Stimulated activated CD8-positive, alpha-beta memory T cell treated with anti-CD3 and anti-CD28 coated beads, Interleukin-4, amount 100 ng/mL, for 1 hour (primary cell): ENCODE measurements at places on chromosomes 2 and 18.

DNA sequence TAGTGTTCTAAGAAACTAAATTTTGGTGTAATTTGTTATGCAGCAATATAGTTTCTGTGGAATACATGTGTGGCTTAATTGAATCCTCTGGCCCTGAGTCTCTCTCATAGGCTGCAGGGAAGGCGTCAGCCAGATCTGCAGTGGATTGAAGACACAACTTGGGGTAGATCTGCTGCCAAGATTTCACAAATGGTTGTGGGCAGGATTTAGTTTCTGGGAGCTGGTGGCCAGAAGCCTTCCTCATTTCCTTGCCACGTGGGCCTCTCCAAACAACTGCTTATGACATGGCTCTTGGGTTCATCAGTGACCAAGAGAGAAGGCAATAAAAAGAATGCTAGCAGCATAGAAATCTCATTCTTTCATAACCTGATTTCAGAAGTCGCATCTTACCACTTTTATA, 28.2 kb downstream of the CCDC102B start:
- no peak for DNase-seq

GRCh38 chr2:24512831-24513230, 21.8 kb downstream of the NCOA1 start:
- no peak for DNase-seq

DNA sequence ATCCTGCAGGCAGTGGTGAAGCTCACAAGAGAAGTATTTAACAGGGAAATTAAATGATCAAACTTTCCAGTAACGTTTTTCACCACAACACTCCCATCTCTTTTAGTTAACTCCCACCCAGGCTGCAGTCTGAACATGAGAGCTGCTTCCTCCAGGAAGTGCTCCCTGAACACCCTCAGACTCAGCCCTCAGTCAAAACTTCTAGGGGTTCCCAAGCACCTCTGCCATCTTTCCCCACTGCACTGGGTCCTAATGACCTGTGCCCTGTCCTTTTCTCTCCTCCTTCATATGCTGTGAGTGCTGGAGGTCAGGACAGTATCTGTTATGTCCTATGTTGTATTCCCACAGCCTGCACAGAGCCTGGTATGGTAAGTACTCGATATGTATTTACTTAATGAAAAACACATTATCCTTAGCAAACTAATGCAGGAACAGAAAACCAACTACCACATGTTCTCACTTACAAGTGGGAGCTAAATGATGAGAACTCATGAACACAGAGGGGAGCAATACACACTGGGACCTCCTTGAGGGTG, 49.2 kb upstream of the ASPRV1 start:
- no peak for DNase-seq

GRCh38 chr2:149828520-149829210, 241.1 kb upstream of the MMADHC start:
- no peak for DNase-seq

DNA sequence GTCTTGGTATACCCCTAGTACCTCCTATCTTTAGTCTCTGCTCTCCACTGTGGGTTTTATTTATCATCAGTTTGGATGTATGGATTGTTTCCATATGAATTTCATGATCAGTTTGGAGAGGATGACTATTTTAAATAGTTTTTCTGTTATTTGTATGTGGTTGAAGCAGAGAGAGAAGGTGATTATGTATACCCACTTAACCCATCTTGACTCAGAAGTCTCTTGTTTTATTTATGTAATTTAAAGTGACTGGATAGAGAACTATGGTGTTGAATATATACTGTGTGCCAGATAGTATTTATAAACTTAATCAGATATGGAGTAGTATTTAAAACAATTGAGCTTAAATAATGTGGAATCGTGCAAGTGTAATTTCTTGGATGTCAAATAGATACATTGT, 39.9 kb downstream of the SMAD4 start:
- no peak for DNase-seq

DNA sequence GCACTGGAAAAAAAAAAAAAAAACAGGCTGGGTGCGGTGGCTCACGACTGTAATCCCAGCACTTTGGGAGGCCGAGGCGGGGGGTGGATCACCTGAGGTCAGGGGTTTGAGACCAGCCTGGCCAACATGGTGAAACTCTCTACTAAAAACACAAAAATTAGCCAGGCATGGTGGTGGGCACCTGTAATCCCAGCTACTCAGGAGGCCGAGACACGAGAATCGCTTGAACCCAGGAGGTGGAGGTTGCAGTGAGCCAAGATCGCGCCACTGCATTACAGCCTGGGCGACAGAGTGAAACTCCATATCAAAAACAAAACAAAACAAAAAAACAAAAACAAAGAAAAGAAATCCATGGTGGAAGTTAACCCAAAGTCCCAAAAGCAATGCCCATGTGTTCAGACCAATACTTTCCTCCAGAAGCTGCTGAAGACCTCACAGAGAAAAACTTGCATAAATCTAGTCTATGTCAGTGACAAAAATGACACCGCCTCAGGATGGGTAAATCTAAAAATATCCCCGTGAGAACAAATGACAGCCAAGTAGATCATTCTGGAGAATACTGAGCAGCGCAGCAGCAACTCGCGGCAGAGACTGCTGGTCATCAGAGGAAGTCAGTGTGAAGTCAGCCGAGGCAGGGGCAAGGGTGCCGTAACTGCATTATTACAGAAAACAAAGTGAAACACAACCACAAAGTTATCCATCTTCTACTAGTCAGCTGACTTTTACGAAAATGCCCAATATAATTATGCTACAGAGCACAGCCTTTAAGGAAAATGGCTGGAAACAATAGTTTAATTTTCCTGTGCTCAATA, 41.0 kb downstream of the LPIN2 start:
- no peak for DNase-seq

- no peak for DNase-seq
These were observed 48.4 kb downstream of the DTNA start for GRCh38 chr18:34758378-34758948.

- no peak for DNase-seq
These were observed 53.1 kb downstream of the LRRTM4 start for GRCh38 chr2:77469106-77469505.

- no peak for DNase-seq
These were observed 19.1 kb upstream of the INO80D start for GRCh38 chr2:206105038-206105437.

- no peak for DNase-seq
These were observed 228.1 kb upstream of the PXDN start for GRCh38 chr2:1972422-1972821.

DNA sequence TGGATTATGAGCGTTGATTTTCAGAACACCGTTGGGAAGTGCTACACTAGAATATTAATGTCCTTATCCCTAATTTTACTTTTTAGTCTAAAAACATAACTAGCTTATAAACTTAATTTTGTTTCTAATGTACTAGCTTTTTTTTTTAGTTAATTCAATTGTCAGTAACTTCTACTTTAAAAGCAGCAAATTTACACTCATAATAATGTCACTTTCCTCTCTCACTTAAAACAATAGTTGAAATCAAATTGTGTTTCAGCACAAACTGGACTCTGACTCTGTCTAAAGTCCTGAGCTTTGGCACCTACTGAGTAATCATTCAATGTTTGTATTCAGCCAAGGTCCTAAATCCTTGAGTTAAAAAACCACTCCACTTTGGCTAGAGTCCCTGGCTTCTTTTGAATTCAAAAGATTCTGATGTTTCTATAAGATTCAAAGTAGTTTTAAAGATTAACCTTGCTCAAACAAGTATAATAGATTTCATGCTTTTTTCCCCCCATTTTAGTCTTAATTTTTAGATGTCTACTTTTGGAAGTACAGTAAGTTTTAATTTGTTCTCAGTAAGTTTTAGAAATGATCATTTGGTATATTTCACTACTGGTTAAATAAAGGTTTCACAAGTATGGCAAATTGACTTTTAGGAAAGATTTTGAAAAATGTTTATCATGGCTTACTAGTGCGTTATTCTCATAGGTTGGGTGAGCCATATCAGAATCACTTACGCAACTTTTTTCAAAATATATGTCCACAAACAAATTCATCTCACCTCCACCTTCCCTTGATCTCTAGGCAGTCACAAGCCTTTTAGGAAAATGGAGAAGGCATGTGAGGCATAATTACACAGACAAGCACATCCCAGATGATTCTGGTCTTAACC, 23.4 kb downstream of the CCNYL1 start:
- DNase-seq, result no peak

GRCh38 chr2:196249860-196250259, 78.5 kb upstream of the STK17B start:
- DNase-seq, result no peak

DNA sequence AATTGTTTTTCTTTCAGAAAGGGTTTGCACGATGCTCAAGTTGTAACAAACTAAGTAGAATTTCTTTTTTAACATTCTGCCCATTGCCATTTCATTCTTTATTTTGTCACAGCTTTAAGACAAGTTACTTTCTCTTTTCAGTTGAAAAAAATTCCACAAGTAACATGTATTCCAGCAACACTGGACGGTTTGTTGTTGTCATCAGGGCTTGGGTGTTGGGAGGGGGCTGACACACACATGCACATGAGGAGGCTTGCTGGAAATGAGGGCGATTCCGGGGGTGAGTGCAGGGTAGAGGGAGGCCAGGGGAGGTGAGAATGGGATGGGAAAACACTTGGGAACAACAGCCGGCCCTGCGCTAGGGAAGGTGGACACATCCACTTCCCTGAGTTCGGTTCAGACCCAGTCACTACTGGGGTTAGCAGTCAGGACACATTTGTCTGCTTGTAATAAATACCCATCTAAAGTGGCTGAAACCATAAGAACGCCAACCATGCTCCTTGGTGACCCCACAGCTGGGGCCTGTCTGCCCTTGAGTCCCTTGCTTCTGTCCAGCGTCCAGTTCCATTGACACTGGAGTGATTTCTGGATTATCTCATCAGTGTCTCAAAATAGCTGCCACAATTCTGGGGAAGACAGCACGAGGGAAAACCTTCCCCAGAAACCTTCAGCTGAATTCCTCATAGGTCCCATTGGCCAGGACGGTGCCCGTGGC, 141.8 kb upstream of the BCL2L11 start:
- DNase-seq, result no peak

- no peak for DNase-seq
These were observed 2.0 kb downstream of the HSPE1 start for GRCh38 chr2:197502201-197502600.

DNA sequence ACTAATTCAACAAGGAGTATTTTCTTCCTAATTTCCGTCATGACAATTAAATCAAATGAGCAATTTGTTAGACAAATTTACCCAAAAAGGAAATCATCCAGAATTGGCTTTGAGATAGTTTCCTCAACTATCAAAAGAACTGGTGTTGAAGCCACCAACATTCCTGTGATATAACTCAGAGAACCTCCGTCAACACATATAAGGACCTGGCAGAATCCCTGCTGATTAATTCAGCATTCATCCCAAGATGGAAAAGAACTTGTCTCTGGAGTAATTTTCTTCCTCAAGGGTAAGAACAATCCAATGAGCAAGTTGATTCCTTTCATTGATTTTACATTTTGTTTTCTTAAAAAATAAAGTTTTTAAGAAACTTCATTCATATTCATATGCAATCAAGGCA, 62.0 kb downstream of the MBD2 start:
- no peak for DNase-seq

DNA sequence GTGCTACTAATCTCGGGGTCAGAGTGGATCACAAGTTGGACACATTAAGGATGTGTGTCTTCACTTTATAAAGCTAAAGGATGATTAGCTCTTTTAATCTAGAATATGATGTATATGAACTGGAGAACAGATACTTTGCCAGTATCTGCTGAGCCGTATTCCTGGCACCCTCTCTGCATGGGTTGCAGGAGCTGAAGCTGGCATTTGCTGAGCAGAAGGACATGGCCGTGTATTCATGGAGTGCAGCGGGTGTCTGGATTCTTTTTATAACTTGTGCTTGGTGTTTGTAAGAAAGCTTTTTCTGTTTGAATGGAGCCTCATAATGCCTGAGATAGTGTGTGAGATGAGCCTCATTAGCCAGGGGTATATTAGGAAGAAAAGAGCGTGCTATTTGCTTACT, 103.9 kb upstream of the MCFD2 start:
- no peak for DNase-seq

- no peak for DNase-seq
These were observed 97.1 kb downstream of the TEX51 start for GRCh38 chr2:126995621-126996377.

GRCh38 chr2:102206666-102207341, 20.0 kb downstream of the IL1RL2 start:
- DNase-seq, result no peak

- no peak for DNase-seq
These were observed 5.3 kb upstream of the DCTN1 start for GRCh38 chr2:74385396-74385795.

GRCh38 chr2:42810971-42811811, 18.8 kb upstream of the HAAO start:
- DNase-seq, result peak; percentile 27

DNA sequence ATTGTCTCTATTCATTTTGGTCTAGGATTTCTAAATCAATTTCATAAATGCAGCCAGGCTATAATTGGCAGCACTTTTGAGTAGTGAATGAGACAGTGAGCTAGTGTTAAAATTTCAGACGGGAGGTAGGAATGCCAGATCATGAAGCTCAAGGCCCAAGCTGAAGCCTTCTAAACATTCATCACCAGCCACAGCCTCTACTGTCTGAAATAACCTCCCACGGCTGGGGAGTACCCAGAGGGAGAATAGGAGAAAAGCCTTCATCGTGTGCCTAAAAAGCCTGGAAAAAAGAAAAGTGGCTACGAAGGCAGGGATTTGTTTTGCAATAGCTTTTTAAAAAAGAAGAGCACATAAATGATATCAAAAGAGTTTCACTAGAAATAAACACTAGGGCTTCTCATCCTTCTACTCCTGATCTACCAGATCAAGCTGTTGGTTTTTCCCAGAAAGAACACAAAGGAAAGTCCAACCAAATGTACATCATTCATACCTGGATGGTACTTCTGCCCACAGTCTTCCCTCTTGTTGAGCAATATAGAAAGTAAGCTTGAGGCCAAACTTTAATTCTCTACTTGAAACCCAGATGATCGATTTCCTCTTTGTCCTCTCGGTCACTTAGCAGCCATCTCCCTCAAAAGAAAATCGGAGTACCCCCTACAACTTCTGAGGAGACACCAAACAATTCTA, 48.1 kb upstream of the SLC39A10 start:
- DNase-seq, result no peak

GRCh38 chr18:1710114-1710513, 805.4 kb downstream of the ADCYAP1 start:
- no peak for DNase-seq

DNA sequence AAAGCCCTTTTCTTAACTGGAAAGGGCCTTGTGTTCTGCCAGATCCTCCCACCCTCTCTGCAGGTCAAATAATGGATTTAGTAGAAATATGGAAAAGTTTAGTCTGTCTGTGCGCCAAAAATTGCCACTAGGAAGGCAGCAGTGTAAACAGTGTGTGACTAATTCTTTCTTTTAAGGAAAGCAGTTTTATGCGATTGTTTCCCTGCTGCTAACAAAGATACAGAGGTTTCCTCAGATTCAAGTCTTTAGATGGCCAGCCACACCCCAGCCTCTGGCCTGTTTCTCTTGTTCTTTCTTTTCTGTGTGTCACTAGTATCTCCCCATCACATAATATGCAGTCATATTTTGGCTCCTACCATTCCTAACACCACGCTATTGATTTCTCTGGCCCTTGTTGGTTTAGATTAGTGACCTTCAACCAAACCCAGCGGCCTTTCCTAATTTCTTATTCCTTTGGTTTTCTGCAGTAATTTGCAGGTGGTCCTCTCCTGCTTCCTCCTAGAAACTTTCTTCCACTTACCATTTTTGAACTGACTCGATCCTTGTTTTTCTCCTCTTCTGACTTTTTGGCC, 157.4 kb downstream of the LTBP1 start:
- no peak for DNase-seq

GRCh38 chr2:173596244-173596643, 241.6 kb downstream of the CDCA7 start:
- DNase-seq, result no peak
